Astrocyte of the spinal cord (primary cell): ENCODE measurements at places on chromosomes 12 and 14.

DNA sequence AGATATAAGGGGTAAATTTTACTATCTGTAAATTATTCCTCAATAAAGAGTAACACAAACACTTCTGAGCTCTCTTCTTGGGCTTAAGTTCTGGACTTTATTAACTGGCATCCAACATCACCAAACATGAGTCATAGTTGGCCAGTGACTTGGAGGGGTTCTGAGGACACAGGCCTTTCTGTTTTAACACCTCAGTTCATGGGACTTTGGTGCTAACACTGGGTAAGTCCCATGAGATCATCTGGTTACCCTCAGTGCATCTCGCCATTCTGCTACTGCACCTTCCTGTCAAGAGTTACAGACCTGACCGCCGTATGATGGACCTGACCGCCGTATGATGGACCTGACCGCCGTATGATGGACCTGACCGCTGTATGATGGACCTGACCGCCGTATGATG, 9.9 kb downstream of the SLC15A4 start:
- DNase-seq, result peak; percentile 36

GRCh38 chr12:75724928-75725312, 213.5 kb upstream of the KRR1 start:
- peak; percentile 90 for DNase-seq

- no peak for DNase-seq
Observed at GRCh38 chr12:65761301-65761700, 63.0 kb upstream of the HMGA2 start.

- DNase-seq, result peak; percentile 21
Observed at GRCh38 chr14:100950024-100950423, 46.5 kb upstream of the RTL1 start.

GRCh38 chr14:69325646-69326265, 65.8 kb downstream of the GALNT16 start:
- DNase-seq, result no peak

DNA sequence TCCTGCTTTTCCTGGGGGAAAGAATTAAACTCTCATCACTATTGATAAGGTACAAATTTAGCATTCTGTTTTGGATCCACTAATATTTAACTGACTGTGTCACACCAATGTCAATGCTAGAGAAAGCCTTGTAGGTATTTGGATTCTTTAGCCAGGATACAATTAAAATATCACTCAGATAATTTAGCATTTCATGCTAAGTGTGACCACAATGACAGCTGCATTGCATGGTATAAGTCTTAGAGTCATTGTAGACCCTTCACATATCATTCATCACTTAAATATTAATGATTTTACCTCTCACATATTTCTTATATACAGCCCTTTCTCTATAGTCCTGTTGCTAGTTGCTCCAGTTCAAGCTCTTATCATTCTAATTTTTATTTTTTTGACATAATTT, 85.3 kb upstream of the ATP2B1 start:
- DNase-seq, result no peak

- DNase-seq, result peak; percentile 70
Observed at GRCh38 chr12:52073531-52074381, 4.0 kb downstream of the ATG101 start.

GRCh38 chr12:9346866-9347327, 138.7 kb upstream of the PZP start:
- DNase-seq, result no peak

DNA sequence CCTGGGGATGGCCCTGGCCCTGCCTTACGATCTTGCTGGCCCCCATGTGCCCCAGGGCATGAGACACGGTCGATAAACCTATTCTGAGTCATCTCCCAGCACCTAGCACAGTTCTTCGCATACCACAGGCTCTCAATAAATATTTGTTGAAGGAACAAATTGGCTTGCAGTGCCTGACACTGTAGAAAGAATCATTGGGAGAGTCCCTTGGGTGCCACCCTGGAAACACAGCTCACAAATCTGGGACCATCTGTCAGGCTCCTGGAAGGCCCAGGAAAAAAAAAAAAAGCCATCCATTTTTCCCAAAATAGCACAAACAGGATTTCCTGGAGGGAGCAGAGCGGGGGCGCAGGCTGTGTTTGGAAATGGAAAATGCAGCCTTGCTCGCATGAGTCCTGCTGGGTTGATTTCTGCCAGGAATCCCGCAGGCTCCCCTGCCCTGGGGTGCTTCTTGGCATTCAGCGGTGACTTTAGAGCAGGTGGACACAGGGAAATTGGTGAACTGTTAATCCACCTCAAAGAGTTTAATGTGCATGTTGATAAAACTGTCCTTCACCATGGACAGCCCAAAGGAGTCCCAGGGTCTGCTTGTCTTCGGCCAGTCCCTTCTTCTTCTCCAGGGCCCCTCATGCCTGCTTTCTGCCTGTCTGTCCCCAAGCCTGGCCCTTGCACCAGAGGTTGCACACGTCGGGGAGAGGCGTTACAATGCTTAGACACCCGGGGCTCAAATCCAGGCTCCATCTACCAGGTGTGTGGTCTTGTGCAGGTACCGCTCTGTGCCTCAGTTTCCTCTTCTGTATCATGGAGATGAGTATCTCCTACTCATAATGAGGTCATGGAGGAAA, 106.1 kb upstream of the RFLNA start:
- no peak for DNase-seq

DNA sequence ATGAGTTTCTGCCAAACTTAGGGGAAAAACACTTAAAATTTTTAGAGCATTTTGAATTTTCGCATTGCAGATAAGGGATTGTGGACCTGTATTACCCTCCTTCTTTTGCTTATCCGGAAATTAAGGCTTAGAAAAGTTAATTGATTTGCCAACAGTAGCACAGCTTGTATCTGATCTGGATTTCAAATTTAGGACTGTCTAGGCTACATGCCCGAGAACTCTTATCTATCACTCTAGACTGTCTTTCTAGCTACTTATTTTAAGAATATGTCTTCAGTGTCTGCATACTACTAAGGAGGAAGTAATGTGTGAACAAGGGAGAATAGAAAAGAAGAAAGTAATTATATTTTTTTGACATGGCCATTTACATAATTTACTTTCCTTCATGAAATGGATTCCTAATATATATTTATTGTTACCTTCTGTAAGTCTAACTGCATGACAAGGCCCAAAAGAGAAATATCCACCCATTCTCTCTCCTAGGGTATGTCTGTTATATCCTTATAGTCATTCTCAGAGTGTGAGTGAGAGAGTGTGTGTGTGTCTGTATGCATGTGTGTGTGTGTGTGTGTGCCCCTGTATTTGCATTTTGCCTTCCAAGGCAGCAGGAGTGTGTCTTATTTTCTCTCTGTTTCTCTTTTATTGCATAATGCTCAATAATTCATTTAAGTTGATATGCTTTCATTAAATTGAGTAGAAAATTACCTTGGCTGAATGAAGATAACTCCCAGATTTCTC, 132.1 kb downstream of the SLC5A8 start:
- no peak for DNase-seq

- no peak for DNase-seq
Observed at GRCh38 chr12:10982244-10982643, 4.5 kb downstream of the TAS2R50 start.

DNA sequence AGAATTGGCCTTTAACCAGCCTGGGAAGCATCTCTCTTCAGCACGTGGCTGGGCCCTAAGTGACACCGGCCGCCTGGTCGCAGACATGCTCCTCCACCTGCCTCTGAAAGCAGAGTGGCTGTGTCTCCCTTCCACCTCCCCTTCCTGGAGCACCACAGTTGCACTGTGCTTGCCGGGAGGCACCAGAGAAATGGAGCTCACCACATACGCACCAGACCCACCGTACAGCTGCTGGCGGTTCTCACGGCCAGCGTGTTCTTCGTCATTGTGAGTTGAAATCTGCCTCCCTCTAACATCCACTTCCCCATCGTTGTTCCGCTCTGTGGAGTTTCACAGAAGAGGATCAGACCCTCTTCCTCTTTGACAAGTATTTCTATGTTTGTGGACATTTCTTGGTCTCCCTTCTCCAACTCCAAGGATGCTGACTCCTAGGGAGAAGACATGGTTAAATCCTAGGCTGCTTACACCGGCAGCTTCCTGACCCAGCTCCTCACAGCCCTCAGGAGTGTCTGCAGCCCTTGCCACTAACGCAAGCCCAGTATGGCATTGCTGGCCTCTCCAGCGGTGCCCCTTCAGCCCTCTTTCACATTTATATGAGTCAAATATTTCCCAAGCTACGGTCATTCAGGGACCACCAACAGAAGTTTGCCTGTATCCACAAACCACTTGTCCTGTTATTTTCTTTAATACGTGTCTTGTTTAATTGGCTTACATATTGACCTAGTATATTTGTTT, 11.5 kb upstream of the KRT5 start:
- DNase-seq, result no peak

DNA sequence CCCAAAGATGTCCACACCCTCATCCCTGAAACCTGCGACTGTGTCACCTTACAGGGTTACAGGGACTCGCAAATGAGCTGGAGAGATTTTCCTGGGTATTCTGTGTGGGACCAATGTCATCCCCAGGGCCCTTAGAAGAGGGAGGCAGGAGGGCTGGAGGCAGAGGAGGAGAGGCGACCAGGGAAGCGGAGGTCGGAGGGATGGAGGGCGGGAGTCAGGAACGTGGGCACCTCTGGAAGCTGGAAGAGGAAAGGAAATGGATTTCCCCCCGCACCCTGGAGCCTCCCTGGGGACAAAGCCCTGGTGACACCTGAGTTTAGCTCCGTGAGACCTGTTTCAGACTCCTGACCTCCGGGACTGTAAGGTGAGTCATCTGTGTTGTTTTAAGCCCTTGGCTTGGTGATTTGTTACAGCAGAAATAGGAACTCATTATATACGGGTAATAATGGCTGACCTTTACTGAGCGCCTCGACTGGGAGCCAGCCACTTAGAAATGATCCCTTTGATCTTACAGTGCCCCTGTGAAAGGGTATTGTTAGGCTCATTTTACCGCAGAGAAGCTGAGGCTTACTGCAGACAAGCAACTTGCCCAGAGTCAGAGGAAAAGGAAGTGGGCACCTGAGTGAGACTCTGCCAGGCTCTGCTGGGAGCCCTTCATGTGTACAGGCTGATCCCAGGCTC, 29.3 kb upstream of the FZD10 start:
- no peak for DNase-seq

- DNase-seq, result no peak
Observed at GRCh38 chr12:129276361-129277060, 423.2 kb downstream of the GLT1D1 start.

- DNase-seq, result no peak
Observed at GRCh38 chr12:22682663-22683062, 57.7 kb downstream of the ETNK1 start.

DNA sequence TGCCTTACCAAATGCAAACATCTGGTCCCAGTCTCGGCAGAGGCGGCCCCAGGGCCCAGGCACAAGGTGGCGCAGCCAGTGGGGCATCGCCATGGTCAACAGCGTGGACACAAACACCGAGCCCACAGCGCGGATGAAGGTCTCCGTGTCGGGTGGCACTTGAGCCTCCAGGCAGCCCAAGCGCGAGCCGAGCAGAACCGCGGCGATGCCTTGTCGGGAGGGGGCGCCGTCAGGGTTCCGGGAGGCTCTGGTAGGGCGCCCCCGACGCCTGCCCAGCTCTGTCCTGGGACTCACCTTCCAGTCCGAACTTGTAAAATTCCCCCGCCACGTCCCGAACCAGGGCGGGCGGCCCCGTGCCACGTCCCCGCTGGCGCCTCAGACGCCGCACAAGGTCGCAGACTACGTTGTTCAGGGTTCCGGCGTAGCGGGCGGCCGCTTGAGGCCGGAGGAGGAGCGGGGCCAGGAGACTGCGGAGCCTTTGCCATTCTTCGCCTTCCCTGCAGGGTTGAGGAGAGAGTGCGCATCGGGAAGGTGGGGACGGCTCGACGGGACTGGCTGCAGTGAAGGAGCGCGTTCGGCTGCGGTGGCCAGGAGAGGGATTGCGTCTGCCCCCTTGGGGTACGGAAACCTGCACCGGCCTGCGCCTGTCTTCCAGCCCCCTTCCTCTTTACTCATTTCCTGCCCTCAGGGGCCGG, 1.7 kb downstream of the CYP27B1 start:
- DNase-seq, result no peak

DNA sequence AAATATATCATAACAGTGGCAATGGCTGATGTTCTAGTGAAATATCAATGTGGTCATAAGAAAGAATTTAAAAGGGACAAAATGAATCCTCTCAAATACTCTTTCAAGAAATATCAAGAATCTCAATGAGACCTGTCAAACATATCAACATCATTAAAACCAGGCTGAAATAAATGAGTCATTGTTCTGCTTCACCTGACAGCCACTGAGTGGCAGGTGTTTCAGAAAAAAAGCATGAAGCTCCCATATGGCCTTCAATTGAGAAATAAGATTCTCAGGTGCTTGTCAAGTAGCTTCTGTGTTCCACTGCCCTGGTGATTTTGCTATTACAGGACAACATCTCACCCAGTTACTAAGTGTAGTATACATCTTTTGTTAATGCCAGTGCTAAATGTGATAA, 21.5 kb downstream of the ANAPC5 start:
- no peak for DNase-seq

DNA sequence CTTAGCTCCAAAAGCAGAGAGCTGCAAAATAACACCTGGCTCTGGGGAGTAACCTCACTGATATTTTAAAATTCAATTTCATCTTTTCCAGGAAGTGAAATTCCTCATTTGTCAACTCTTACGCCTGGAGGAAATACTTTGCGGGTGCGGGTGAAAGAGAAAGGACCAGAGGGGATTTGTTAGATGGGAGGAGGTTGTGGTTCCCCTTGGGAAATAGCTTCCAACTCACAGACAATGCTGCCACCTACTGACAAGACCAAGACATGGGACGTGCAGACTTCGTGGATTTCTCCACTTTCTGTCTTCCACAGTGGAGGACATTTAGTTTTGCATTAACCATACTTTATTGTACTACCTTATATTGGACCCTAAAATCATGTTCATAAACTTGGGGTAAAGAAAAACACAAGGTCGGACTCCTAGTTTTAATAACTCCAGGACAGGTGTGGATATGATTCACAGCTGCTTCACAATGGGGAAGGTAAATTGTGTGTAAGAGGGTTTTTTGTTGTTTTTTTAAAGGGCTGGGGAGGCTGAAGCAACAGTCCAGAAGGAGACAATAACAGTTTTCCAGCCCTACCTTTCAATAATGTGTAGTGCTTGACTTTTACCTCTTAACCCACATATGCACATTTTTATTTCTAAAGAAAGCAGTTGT, 10.8 kb downstream of the FBXL14 start:
- peak; percentile 89 for DNase-seq

GRCh38 chr12:111067498-111067897, 147.1 kb upstream of the MYL2 start:
- DNase-seq, result no peak

- peak; percentile 51 for DNase-seq
Observed at GRCh38 chr14:85527006-85527405, 2.9 kb upstream of the FLRT2 start.

DNA sequence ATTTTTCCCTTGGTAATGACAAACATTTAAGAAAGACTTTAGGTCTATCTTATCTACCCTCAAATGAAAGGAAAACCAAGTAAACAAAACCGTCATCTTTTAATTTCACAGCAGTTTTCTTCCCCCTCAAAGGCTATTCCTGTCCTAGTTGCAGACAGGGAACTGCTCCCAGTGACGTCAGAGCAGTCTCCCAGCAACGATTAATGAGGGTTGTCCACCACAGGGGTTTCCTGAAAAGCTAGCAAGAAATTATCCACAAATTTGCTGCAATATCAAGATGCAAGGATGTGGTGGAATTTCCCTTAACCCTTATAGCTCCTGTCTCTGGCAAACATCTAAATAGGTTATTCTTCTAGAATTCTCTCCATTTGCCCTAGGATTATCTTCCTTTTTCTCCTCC, 89.1 kb upstream of the STAC3 start:
- peak; percentile 86 for DNase-seq
